ENCODE measurements at places on chromosomes 3 and 15. TPM values are rescaled to one million over a fixed set of nuclear protein-coding genes. Genes with fewer than 3 reads are reported as not detected.

DNA sequence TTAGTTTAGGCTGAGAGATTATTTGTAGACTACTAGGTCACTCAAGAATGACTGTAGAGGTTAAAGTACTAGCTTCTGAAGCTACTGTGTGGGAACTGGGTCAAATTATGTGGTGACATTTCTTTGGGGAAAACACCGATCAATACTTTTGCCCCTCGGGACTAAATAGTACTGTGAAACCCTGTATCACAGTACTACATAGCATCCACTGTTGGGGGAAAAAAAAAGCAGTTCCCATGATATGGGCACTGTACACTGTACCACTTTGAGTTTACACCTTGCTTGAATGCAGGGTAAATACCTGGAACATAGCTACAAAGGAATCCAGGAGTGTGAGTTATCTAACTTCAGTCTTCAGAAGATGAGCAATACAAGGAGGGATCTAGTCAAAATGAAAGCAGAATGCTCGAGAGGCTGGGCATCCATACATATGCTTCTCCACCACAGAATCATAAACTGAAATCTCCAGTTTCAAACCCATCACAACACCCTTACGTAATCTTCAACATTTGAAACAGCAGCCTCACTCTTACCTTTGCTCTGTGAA, 311.4 kb downstream of the UNC13C start:
- H3K27ac ChIP-seq = no peak overlapping the region
- DNase-seq = no peak
- H3K27me3 ChIP-seq = no peaks in the 10 kb centered on the region
- H3K4me3 ChIP-seq = no peak overlapping the region
- no peaks in the 10 kb centered on the region for H3K36me3 ChIP-seq

Gene GPD1L
- 2.4 TPM for polyA plus RNA-seq

Gene GCHFR
- polyA plus RNA-seq = 102 TPM

DNA sequence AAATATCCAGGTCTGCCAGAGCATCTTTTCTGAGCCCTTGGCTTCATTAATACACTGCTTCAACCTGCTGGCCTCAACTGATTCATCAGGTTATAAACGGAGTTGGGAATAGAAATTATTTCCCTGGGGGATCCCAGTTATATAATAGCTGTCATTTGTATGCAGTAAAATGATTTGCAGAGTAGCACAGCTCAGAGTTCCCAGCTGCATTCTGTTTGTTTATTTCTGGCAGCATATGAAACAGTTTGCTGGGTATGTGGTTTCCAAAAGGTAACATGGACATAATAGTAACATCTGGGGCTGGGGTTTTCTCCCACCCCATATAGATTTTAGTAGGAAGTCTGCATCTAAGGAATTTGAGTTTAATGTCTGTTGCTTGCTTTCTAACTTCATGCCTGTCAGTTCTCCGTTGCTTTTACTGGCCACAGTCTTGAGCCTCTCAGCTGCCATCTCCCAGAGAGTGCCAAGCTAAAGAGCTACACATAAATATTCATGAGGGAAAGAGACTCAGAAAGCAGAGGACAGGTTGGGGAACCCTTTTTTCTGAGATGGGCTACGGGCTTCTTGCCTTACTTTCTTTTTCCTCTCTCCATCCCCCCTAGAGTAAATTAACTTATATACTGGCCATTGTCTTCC, 124.6 kb downstream of the TMEM108 start:
- no peak for DNase-seq
- H3K27ac ChIP-seq = no peak overlapping the region
- no peaks in the 10 kb centered on the region for H3K27me3 ChIP-seq

DNA sequence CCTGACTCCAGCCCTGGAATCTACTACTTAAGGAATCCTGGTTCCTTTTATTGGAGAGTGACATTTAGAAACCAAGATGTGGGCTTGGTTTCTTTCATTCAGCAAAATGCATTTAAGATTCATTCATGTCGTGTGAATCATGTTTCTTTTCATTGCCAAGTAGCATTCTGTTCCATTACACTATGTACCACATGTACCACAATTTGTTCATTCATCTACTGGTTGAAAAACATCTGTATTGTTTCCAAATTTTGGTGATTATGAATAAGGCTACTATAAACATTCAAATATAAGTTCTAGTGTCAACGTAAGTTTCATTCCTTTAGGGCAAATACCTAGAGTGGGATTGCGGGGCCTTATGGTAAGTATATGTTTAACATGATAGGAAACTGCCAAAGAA, 264.2 kb downstream of the VPS13C start:
- H3K27ac ChIP-seq = no peak overlapping the region
- no peaks in the 10 kb centered on the region for H3K27me3 ChIP-seq

- no peaks in the 10 kb centered on the region for H3K27me3 ChIP-seq
- DNase-seq = no peak
Measured at GRCh38 chr3:169676925-169677537, 13.5 kb upstream of the MECOM start.

Gene DNAJA4
- polyA plus RNA-seq = 6.2 TPM

- H3K4me3 ChIP-seq = no peak overlapping the region
- H3K36me3 ChIP-seq = no peaks in the 10 kb centered on the region
- no peaks in the 10 kb centered on the region for H3K27me3 ChIP-seq
Measured at GRCh38 chr15:64635499-64636495, 139.6 kb downstream of the RBPMS2 start.

Gene TRH
- 0.03 TPM for polyA plus RNA-seq

Gene POTEB2
- not detected for polyA plus RNA-seq

Gene GATM
- polyA plus RNA-seq = 15.1 TPM

Gene STRA6
- polyA plus RNA-seq = 21.0 TPM

- H3K4me3 ChIP-seq = no peak overlapping the region
- no peak for DNase-seq
- no peaks in the 10 kb centered on the region for H3K27me3 ChIP-seq
- no peaks in the 10 kb centered on the region for H3K36me3 ChIP-seq
- H3K4me1 ChIP-seq = peaks cover 3% of the 10 kb centered on the region
Measured at GRCh38 chr15:31340047-31340446, 13.4 kb downstream of the KLF13 start.

Gene SNX22
- 7.5 TPM for polyA plus RNA-seq

GRCh38 chr3:115835946-115836345, 212.6 kb downstream of the GAP43 start:
- no peak overlapping the region for H3K4me3 ChIP-seq
- H3K4me1 ChIP-seq = peaks cover 6% of the 10 kb centered on the region
- H3K36me3 ChIP-seq = no peaks in the 10 kb centered on the region

- no peaks in the 10 kb centered on the region for H3K27me3 ChIP-seq
- H3K4me3 ChIP-seq = no peak overlapping the region
- no peak for DNase-seq
- H3K36me3 ChIP-seq = 0 out of 2 replicates have a peak, but pooled peaks cover under 1% of the 10 kb centered on the region
- H3K4me1 ChIP-seq = peaks cover 12% of the 10 kb centered on the region
Measured at GRCh38 chr3:138397983-138398382, 36.4 kb upstream of the ESYT3 start.

DNA sequence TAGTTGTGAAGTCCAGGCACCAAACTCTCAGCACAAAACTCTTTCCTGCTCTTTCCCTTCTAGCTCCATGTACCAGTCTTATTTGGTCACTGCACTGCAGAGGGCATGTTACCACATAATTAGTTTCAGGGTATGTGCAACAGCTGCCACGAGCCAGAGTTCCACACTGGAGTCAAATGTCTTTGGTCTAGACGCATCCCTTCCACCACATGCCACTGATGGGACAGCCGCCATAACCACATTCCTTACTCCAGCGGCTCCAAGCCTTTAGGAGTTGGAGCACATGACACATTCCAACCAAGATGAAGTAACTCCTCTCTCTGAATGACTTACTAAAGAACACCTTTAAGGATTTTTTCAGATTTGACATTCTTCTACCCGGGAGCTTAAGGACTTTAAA, 153.4 kb downstream of the ERC2 start:
- no peak overlapping the region for H3K27ac ChIP-seq
- H3K27me3 ChIP-seq = no peaks in the 10 kb centered on the region
- no peak for DNase-seq
- H3K36me3 ChIP-seq = no peaks in the 10 kb centered on the region
- no peak overlapping the region for H3K4me3 ChIP-seq

Gene NR2E3
- polyA plus RNA-seq = 0.80 TPM

- no peaks in the 10 kb centered on the region for H3K36me3 ChIP-seq
- H3K4me3 ChIP-seq = no peak overlapping the region
- H3K27me3 ChIP-seq = no peaks in the 10 kb centered on the region
- DNase-seq = no peak
- no peak overlapping the region for H3K27ac ChIP-seq
- no peaks in the 10 kb centered on the region for H3K4me1 ChIP-seq
Measured at GRCh38 chr3:195403244-195403643, 39.6 kb downstream of the ACAP2 start.

DNA sequence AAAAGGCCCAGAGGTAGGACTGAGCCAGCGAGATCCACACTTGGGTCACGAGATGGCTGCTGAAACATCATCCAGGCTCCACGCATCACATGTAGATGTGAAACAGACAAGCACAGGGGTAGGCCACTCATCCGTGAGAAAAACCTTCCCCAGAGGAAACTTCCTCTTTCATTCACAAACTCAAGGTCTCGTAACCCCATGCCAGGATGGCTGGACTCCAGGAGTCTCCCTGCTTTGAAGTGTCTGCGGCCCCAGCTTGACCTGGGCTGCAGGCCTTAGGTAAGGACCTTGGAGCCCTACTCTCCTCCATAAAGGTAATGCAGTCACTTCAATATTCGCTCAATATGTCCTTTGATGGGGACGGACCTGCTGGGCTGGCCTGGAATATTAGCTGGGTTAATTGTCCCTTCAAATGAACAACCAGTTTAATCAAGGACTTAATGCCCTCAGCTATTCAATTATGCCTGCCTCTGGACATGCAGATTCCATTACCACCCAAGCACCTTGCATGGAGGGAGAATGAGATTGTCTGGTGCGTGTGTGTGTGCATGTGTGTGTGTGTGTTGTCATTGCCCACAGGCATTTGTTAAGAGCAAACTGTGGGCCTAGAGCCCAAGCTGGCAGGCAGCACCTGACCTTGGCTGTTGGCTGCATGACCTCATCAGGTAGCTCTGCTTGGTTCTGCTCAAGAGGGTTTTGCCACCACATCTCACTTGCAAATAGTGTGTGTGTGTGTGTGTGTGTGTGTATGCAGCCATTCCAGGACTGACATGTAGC, 186.9 kb upstream of the TLE3 start:
- H3K27me3 ChIP-seq = no peaks in the 10 kb centered on the region
- H3K4me3 ChIP-seq = no peak overlapping the region
- H3K4me1 ChIP-seq = peaks cover 5% of the 10 kb centered on the region
- DNase-seq = no peak

DNA sequence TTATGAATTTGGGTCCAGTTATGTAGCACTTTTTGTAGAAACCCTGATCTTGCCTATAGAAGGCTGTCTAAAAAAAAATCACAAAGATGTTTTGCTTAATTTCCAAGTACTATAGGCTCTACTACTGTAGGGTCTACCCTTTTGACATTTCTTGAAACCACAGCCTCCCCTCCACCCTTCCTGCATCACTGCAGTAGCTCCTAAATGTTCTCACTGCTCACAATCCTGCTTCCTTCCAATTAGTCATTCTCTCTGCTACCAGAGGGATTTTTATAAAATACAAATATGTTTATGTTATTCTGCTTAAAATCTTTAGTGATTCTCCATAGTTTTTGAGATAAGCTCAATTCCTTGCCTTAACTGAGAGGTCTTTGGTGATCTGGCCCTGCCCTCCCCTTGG, 114.0 kb downstream of the CYP19A1 start:
- no peak for DNase-seq
- H3K27me3 ChIP-seq = no peaks in the 10 kb centered on the region
- no peaks in the 10 kb centered on the region for H3K36me3 ChIP-seq
- no peak overlapping the region for H3K4me3 ChIP-seq
- no peaks in the 10 kb centered on the region for H3K4me1 ChIP-seq
- no peak overlapping the region for H3K27ac ChIP-seq

GRCh38 chr15:74651242-74651741, 35.7 kb downstream of the CLK3 start:
- H3K27ac ChIP-seq = no peak overlapping the region
- H3K36me3 ChIP-seq = peaks cover 5% of the 10 kb centered on the region
- DNase-seq = no peak
- H3K4me1 ChIP-seq = no peaks in the 10 kb centered on the region

- no peaks in the 10 kb centered on the region for H3K36me3 ChIP-seq
- no peaks in the 10 kb centered on the region for H3K4me1 ChIP-seq
- peak overlapping the region; percentile 13 for H3K27ac ChIP-seq
- no peaks in the 10 kb centered on the region for H3K27me3 ChIP-seq
- DNase-seq = peak; percentile 66
Measured at GRCh38 chr15:51077221-51078153, 17.2 kb downstream of the TNFAIP8L3 start.

Gene SLC6A11
- polyA plus RNA-seq = 1.5 TPM

DNA sequence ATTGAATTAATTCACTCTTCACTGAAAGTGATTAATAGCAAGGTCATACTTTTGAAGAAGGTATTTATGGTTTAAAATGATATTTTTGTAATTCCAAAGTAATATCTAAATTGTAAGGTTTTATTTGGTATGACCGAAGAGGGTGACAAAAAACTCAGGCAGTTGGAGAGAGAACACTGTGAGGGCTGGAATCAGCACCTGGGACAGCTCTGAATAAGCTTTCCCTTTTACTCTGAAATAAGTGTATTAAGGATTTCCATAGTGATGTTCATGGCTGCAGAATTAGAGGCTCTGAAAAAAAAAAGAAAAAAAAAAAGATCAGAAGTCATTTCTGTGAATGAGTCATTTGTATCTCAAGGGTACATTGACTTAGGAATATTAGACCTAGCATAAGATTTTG, 299.5 kb downstream of the IL5RA start:
- H3K4me1 ChIP-seq = no peaks in the 10 kb centered on the region
- no peak overlapping the region for H3K4me3 ChIP-seq
- H3K27ac ChIP-seq = no peak overlapping the region
- no peaks in the 10 kb centered on the region for H3K27me3 ChIP-seq

Gene ERICH6
- not detected for polyA plus RNA-seq

Gene COL8A1
- 0.21 TPM for polyA plus RNA-seq

Gene SLCO2A1
- polyA plus RNA-seq = 2.3 TPM

Gene CYP19A1
- polyA plus RNA-seq = not detected

DNA sequence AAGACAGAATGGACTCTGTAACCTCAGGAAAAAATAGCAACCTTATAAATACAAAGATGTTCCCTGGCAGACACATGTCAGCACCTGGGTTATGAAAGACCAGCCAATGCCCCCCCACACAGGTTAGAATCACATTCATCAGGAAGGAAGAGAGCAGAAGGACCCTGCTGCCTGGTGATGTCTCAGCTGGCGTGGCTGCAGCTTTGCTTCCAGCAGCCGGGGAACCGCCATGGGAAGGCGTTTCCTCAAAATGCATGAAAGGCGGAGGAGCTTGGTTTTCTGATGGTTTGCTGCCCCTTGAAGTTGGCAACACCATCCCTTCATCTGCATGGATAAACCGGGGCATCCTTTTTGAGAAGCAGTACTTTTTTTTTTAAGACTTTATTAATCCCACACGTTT, 10.9 kb upstream of the NSMCE3 start:
- no peaks in the 10 kb centered on the region for H3K4me1 ChIP-seq
- no peaks in the 10 kb centered on the region for H3K27me3 ChIP-seq
- no peak overlapping the region for H3K4me3 ChIP-seq
- DNase-seq = no peak

DNA sequence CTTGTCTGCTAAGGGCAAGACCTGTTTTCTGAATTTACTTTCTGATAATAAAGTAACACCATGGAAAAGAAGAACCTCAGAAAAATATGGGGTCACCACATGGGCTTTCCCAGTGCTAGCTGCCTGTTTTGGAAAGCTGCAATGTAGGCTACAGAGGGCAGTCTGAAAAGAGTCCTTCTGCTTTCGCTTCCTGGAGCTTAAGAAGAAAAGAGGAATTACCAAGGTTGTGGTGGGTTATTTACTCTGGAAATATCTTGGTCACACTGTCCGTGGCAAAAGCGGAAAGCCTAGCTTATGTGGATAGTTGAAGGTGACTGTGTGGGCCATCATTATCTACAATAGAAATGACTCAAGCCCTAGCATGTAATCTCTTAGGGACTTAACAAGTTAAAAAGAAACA, 31.7 kb upstream of the IP6K2 start:
- no peak overlapping the region for H3K27ac ChIP-seq
- no peaks in the 10 kb centered on the region for H3K4me1 ChIP-seq
- no peak overlapping the region for H3K4me3 ChIP-seq
- no peaks in the 10 kb centered on the region for H3K36me3 ChIP-seq
- H3K27me3 ChIP-seq = no peaks in the 10 kb centered on the region
